NCI-H1694 treated with DMSO at 0.1 percent for 48 hours (cell line): ENCODE measurements at places on chromosomes 5 and 9.
A peak's percentile ranks its signal among the peaks of the same experiment; 100 is the strongest.

- no peak for DNase-seq
Measured at GRCh38 chr9:5556101-5556705, 45.9 kb downstream of the PDCD1LG2 start.

GRCh38 chr5:102969641-102970040 is 150.3 kb downstream of the GIN1 start:
- DNase-seq: no peak

DNA sequence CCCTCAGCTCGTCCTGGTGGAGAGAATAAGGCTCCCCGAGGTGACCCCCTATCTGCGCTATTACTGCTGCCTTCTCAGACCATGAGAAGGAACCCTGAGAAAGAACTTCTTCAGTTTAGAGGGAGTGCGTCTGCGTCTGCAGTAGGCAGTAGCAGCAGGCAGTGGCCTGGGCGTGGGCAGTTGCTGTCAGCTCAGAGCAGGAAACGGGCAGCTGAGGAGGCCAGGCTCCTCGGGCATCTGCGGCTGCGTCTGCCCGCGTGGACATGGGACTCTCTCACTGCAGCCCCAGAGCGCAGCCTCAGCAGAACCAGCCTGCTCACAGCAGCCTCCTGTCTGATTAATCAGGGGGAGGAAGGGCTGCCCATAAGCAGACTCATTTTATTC is 49.8 kb upstream of the FCN1 start:
- no peak for DNase-seq

DNA sequence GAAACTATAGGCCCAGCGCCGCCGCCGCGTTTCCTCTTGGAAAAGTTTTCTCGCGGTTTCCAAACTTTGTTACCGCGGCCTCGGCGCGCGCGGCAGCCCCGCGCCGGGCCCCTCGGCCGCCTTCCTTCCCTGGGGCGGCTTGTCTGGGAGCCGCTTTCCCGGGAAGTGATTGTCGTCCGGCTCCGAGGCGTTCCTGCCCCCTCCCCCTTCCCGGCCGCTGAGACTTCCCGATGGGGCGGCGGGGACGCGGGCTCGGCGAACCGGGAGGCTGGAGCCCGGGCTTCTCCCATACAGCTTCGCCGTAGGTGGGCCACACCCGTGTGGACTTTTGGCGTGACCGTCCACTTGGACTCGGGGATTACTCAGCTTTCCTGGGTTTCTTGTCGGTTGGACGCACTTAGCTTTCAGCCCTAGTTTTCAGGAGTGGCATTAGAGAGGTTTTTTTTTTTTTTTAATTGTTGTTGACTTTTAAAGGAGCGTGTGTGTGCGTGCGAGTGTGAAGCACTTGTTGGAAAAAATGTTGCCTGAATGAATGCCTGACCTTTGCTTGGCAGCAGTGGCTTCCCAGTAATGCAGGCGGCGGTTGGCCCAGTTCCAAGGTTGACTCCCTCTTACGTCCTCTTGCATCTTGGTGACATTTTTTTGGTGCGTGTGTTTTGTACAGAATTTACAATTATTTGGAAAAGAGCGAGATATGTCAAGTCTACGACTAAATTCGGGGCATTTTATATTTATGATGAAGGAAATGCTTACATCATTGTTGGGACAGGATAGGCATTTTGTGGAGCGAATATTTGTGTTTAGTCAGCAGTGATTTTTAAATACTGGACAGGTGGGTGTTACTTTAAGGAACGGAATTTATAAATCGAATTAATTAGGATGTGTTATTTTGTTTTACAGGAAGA is 821 bp downstream of the CTNNA1 start:
- DNase-seq: peak; percentile 7
